ENCODE measurements at places on chromosomes 1 and 21. TPM values are rescaled to one million over a fixed set of nuclear protein-coding genes. Genes with fewer than 3 reads are reported as not detected.

GRCh38 chr1:174258148-174258550 is 98.8 kb downstream of the RABGAP1L start:
- DNase-seq = no peak

Gene SMIM1
- 54.6 TPM for total RNA-seq

Gene SH3D21
- 1.2 TPM for total RNA-seq

Gene S100A3
- total RNA-seq = 1.8 TPM

Gene PADI4
- 0.31 TPM for total RNA-seq

Measured in right atrium auricular region (tissue), 2 donors.